ENCODE measurements at places on chromosomes 5 and 9.

GRCh38 chr9:12776513-12777055 is 1.8 kb downstream of the LURAP1L start:
- no peak for DNase-seq

- DNase-seq, result peak; percentile 15
Observed at GRCh38 chr5:149719666-149720065, 10.4 kb upstream of the PPARGC1B start.

- no peak for DNase-seq
Observed at GRCh38 chr9:133888809-133889491, 103.2 kb downstream of the VAV2 start.

DNA sequence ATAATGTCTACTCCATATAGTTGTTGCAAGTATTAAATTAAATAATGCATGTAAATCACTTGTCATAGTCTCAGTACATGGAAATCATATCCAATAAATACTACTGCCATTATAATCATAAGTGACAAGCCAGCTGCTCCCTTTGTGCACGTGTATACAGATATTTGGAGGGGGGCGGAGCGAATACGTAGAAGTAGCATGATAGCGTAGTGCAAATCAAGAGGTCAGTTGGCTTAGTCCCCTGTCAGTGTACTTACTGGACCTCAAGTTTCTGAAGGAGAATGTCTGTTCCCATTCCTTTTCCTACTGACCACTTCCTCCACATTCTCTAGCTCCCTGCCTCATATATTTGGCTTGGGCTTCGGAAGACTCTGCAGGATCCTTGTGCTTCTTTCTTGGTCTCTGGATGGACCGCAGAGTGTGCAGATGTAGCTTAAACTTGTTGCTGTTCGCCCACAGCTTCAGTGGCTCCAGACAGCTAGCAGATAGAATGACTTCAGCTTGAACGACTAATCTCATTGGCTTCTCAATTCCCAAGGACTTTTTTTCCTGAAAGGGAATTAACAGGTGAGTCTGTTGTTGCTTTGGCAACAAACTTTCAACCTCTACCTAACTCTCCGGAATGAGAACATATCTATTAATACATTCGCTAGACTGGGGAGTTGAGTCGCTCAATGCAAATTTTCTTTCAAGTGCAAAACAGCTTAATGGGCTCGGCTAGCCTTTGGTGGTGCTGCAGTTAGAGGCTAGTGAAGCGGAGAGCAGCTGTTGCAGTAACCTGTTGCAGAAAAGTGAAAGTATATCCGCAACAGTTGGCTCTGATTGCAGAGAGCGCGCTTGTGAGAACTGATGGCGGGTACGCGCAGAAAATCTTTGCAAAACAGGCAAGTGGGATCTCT is at the start of gene PCDHB1:
PCDHB1 (plus strand) TSS at position 753 of the 899 bp plus-strand sequence; CDS start at position 850, 97 bp downstream.
- no peak for DNase-seq

DNA sequence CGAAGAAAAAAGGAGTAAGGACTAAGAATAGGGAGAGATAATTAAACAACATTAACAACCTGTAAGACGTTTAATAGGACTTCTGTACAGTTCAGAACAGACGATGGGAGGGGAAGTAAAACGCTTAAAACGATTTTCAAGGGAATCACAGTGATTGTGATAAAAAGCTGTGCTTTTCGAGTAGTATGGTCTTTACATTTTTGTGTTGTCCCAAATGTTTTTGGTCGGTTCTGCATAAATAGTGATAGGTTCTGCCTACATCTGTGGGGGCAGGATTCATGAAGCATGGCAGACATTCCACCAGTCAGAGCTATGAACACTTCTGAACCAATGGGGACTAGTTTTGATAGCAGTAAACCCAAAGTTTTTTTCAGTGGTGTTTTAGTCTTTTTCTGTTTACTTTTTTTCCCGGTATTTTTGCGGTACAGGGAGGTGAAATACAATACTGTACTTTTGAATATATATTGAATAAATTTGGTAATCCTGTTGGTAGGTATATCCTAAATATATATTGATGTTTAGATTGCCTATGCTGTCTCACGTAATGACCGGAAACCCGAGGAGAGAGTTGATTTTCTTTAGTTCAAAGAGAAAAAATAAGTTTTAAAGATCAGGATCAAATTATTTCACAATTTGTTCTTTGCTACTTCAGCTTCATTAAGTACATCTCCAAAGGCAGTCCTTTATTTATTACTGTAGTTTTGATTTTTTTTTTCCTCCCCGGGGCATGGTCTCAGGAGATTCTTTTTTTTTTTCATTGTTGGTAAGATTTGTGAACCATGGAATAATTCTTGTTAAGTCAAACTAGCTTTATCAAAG is 1.3 kb downstream of the ERBIN start:
- peak; percentile 75 for DNase-seq

DNA sequence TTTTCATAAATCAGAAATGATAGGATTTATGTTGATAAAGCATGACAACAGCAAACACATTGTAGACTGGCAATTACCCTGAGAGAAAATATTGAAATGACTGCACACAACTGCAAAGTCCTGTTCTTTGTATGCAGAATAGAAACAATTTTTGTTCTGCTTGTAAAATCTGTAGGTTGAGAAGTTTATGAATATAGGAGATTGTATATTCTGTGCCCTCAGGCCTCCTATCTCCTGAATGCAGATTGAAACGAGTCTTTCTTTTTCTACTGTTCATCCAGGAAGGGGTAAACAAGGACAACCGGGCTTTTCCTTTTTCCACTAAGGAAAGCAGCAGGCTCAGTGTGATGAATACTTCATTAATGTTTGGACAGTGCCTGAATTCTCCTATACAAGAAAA is 95.0 kb upstream of the HAPLN1 start:
- no peak for DNase-seq

- DNase-seq, result peak; percentile 33
Observed at GRCh38 chr9:80078826-80079225, 507.1 kb downstream of the TLE4 start.

DNA sequence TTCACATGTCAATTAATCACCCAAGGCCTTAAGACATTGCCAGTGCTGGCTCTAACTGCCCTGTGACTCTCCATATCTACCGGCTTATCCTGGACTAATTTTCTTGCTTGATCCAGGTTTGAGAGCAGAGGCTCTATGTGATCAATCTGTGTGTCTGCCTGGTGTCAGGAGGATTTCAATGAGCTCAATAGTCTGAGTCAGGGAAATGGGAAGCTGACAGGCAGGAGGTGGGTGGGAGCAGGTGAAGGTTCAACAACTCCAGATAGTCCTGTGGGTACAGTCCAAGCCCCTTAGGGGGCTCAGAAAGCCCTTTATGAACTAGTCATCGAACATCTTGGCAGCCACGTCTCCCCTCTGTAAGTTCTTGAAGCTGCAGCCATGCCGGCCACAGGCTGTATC is 72.2 kb downstream of the SHB start:
- no peak for DNase-seq

DNA sequence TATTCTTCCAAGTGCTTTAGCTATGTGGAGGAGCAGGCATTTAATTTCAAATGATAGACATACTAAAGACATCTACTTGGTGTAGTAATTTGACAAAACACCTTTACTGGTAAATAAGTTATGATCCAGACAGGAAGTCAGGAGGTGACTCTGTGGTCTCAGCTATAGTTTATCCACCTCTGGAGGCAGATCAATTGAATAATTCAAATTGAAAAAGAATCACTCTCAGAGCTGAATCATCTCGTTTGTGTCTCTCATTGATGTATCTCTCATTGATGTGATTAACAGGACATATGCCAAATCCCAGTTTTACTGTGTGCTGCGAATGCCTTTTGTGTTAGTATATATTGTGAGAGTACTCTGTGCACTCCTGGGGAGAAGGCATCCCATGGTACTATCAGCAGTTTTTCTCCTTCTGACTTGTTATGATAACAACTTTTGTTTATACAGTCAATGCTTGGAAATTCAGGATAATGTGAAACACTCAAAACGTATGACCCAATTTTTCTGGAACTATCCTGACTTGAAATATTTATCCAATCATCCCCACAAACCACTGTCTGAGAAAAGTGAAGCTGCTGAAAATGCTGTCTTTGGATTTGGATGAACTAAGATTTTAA is 48.5 kb upstream of the DAB2 start:
- peak; percentile 94 for DNase-seq

DNA sequence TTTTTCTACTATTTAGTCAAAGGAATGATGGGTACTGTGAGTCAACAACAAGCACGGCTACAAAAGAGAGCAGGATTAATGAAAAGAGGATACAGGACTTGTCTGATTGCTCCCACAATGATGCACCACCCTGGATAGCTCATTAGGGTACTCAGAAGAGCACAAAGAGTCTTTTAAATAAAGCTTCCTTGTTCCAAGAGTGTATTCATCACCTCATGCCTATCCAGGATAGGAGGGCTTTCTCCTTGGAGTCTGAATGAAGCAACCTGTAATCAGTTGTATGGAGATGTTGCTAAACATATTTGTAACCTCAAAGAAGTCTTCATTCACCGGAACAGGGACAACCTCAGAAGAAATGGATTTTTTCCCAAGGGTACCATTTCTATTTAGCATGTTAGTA is 219.5 kb upstream of the TMEM161B start:
- DNase-seq, result no peak

DNA sequence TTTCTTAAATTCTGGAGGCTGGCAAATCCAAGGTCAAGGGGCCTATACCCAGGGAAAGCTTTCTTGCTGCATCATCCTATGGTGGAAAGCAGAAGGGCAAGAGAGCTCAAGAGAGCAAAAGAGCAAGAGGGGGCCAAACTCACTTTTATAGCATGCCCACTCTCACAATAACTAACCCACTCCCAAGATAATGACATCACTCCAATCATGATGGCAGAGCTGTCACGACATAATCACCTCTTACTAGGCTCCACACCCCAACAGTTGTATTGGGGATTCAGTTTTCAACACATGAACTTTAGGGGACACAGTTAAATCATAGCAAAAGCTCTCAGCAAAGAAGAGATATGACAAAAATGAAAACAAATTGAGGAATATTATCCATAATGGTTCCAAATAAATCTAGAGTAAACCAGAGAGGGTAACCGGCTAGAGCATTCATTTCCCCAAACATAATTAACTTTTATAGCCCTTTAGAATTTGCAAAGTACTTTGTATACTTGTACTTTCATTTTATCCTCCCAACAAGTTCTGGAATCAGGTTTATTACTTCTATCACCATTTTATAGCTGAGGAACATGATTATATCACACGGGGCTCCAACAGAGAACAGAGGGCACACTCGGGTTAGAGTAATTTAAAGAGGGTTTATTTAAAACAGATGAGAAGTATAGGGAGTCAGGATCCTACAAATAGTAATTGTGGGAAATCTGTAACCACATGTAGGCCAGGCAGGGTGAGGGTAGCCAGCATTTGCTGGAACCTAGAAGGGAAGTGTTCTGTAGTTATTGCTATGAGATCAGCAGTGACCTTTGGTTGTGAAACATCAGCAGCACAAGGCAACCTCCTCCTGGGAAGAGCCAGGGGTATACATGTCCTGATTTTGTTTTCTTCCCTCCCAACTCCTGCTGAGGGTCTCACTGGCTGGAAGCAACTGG is 7.2 kb upstream of the TARS1 start:
- DNase-seq, result peak; percentile 70

Measured in EH (cell line).